Midbrain (tissue), 1 donor: ENCODE measurements at places on chromosomes 4 and X.

DNA sequence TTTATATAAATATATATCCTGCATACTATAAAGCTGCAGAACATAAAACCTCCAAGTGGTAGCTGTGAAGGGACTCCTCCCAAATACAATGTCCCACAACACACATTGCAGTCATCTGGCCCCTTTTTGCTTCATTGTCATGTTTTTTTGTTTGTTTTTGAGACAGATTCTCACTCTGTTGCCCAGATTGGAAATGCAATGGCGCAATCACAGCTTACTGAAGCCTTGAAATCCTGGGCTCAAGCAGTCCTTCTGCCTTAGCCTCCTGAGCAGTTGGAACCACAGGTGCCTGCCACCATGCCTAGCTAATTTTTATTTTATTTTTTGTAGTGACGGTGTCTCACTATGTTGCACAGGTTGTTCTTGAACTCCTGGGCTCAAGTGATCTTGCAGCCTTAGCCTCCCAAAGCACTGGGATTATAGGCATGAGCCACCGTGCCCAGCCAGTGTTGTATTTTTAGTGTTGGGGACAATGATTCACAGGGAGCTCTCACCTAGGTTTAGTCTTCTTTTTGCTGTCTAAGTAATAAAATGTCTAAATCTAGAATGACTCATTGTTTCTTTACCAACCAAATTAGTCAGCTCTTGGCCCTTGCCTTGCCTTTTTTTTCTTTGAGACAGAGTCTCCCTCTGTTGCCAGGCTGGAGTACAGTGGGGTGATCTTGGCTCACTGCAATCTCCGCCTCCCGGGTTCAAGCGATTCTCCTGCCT is 24.0 kb upstream of the XIAP start:
- no peak for DNase-seq

GRCh38 chr4:157079441-157079840 is 3.5 kb downstream of the GLRB start:
- no peak for DNase-seq

- DNase-seq: no peak
Measured at GRCh38 chrX:356385-357034, 30.2 kb downstream of the PPP2R3B start.

DNA sequence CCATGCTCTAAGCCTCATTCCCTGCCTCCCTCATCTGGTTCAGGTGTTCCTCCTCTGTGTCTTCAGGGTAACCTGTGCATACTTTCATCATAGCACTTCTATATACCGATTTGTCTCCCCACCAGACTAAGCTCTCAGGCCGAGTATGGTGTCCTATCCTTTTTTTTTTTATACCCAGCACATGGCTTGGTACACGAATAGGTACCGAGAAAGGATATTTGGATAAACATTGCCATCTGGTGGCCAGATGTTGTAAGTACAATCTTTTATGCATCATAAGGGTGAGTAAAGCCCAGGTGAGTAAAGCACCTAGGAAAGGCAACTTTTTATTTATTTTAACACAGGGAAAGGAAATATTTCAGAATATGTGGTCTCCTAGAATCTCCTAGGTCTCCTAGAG is 68.4 kb downstream of the MID2 start:
- no peak for DNase-seq

GRCh38 chrX:32448945-32449344 is 762.4 kb downstream of the DMD start:
- no peak for DNase-seq

GRCh38 chr4:2925496-2925895 is 37.7 kb downstream of the NOP14 start:
- no peak for DNase-seq

GRCh38 chr4:90027565-90027964 is 99.6 kb upstream of the CCSER1 start:
- no peak for DNase-seq

DNA sequence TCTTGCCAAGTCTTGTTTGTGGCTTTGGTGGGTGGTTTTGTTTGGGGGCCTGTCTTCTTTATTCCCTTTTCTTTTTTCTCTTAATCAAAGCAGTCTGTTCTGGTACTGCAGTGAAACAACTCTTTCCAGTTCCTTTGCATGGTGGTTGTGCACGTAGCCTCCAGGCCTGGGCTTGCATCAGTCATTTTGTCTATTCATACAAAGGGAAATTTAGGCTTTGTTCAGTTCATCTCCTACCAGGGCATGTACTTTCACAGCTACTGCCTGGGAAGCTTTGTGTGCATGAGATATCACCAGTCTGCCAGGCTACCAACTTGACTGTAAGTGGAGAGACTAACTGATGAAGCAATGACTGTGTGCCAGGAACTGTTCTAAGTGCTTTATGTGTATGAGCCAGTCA is 8.5 kb downstream of the TRIM2 start:
- DNase-seq: no peak

DNA sequence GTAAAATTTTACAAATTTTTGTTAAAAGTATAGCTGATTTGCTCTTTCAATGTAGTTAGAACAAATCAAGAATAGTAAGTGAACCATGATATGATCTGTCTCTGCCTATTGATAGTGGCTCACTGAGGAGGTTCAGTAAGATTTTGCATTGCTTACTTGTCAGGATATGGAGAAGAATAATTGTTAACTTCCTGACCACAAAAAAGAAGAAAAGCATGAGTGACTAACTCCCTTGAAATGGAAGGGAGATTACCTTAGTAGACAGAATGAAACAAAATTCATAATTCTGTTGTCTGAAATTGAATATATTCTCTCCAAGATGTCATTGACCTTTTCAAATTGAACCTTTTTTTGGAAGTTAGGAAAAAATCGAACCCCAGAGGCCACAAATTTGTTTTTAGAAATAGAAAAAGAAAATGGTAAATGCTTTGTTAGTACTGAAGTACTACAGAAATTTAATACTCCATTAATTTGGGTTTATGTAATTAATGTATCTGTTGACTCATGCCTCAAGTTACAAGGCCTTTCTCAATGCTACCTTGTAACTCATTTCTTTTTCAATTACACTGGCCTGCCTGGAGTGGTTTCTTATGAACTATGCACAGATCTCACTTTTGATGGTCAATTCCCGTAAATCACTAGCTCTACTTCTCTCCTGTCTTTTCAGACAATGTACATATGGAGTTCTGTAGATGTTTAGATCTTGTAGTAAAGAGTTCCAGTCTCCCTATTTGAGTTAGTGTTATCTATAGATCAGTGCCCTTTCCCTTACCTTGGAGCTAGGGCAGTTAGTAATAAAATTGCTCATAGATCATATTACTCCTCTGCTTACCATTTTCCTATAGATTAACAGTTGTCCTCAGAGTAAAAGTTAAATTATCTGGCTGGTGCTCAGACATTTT is 139.3 kb downstream of the TLL1 start:
- no peak for DNase-seq

DNA sequence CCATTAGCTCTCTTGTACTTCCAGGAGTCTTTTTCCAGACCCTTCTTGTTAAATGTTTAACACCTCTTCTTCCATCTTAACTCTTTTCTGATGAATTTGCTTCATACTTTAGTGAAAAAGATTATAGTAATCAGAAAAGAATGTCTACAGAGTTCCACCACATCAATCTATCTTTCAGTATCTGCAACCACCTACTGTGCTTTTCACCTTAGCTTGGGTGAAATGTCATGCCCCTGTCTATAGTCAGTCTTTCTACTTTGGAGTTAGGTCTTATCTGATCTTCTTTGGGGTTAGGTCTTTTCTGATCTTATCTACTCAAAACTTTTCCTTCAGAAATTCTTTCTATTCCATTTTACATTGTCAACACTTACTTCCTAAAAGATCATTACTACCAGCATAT is 1310.2 kb downstream of the PCDH7 start:
- no peak for DNase-seq

DNA sequence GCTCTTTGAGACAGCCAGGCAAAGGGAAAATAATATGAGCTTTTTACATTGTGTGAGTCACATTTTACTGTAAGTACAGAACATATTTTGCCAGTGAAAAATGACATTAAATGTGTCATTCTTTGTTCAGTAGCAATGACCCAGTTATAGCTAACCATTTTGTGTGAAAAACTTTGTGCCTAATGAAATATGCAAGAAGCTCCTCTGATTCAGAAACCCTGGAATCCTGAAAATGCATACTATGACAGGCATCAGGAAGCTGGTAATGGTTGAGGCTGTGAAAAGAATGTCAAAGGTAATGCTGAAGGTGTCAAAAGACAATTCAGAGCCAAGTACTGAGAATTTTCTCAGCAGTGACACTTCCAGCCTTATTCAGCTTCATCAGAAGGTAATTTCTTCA is 549.5 kb upstream of the SMIM31 start:
- DNase-seq: no peak

DNA sequence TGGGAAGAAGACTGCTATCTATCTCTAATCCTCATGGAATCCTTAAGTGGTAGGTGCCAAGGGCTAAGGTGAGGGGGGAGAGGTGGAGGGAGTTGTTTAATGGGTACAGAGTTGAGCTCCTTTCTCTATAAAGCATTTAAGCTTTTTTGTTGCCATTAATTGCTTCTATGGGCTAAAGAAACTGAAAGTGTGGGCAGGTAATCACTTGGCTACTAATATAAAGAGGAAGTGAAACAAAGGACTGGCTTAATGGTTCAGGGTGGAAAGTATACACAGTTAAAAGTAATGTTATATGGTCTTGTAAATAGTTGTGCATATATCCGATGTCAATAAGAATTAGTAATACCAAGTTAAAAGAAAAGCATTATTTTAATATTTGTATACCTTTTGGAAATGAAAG is 83.9 kb downstream of the POLA1 start:
- no peak for DNase-seq

- DNase-seq: no peak
Measured at GRCh38 chr4:103400405-103400804, 202.3 kb upstream of the CENPE start.
